ENCODE measurements at places on chromosomes 2 and 18. TPM values are rescaled to one million over a fixed set of nuclear protein-coding genes. Genes with fewer than 3 reads are reported as not detected.

DNA sequence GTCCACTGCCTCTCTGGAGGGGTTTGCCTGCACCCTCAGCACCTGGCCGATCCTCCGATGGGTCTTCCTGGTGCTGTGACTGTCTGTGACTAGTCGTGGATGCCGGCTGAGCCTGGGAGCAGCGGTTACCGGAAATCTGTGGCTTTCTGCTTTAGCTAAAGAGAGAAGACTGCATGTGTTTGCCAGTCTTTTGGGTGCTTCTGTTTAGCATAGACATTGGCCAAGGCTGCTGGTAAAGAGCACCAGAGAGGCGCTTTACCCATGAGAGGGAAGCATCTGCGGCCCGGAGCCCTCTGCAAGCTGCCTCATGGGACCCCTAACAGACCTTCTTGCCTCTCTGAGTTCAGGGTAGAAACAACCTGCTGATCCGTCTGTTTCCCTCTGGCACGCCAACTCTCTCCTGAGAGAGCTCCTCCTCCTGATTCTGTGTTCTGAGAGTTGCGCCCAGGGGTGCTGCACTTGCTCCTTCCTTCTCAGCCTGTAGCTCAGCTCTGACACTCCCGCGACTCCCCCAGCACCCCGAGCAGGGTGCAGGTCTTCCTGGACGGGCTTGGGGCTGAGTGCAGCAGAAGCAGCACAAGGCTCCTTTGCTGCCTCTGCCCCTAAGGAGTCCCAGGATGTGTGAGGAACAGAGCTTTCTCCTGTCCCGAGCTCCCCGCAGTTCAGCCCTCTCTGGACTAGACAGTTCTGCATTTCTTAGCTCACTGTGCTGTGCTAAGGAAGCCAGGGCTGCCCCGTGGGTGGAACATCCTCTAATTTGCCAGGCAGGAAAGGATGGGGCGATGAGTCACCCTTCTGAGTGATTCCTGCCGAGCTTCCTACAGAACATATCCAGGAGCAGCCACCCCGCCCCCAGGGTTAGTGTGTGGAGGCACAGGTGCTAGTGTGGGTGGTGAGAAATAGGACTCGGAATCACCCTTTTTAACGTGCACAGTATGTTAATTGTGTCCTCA, 203.2 kb downstream of the SH3RF3 start:
- no peak for DNase-seq
- H3K27ac ChIP-seq, result peak overlapping the region; percentile 75
- H3K27me3 ChIP-seq, result no peaks in the 10 kb centered on the region
- no peaks in the 10 kb centered on the region for H3K4me1 ChIP-seq

DNA sequence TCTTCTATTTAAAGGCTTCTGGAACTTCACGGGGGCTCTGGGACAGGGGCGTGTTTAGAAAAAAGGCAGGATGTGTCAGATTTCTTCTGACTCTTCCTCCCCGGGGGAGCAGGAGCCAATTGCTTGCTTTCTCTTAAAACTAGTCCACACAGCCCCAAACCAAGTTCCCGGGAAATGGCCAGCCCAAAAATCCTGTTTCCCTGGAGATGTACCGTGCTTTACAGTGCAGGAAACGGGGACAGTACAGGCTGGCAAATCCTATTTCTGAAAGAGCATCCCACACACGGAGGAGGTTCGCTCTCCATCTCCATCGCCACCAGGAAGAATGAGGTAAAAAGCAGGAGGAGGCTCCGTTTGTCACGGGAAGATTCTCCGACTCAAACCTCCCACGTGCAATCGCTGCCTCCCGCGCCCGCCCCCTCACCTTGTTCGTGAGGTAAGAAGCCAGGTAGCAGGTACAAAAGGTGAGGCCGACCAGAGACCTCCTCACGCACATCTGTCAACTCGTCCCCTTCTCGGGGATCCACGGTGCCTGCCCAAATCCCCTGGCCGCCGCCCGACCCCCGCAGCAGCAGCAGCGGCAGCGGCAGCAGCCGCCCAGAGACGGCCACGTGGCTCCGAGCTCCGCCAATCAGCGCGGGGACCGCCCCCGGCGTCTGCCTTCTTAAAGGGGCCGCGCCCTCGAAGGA, 15.6 kb upstream of the RIOK3 start:
- H3K4me3 ChIP-seq, result peak overlapping the region; percentile 91
- H3K27ac ChIP-seq, result no peak overlapping the region
- H3K4me1 ChIP-seq, result peaks cover 3% of the 10 kb centered on the region

GRCh38 chr2:239956818-239957261, 68.3 kb downstream of the NDUFA10 start:
- no peak overlapping the region for H3K27ac ChIP-seq
- peaks cover 3% of the 10 kb centered on the region for H3K36me3 ChIP-seq
- H3K4me3 ChIP-seq, result no peak overlapping the region
- H3K4me1 ChIP-seq, result peaks cover 10% of the 10 kb centered on the region

GRCh38 chr18:11322006-11322405, 172.6 kb upstream of the PIEZO2 start:
- DNase-seq, result no peak
- H3K27me3 ChIP-seq, result no peaks in the 10 kb centered on the region
- H3K36me3 ChIP-seq, result no peaks in the 10 kb centered on the region
- H3K4me1 ChIP-seq, result no peaks in the 10 kb centered on the region
- H3K4me3 ChIP-seq, result no peak overlapping the region
- no peak overlapping the region for H3K27ac ChIP-seq

- no peaks in the 10 kb centered on the region for H3K27me3 ChIP-seq
- no peaks in the 10 kb centered on the region for H3K36me3 ChIP-seq
- no peak overlapping the region for H3K4me3 ChIP-seq
- no peaks in the 10 kb centered on the region for H3K4me1 ChIP-seq
- no peak overlapping the region for H3K27ac ChIP-seq
- DNase-seq, result no peak
These were observed 29.4 kb downstream of the PDCL3 start for GRCh38 chr2:100592226-100592625.

DNA sequence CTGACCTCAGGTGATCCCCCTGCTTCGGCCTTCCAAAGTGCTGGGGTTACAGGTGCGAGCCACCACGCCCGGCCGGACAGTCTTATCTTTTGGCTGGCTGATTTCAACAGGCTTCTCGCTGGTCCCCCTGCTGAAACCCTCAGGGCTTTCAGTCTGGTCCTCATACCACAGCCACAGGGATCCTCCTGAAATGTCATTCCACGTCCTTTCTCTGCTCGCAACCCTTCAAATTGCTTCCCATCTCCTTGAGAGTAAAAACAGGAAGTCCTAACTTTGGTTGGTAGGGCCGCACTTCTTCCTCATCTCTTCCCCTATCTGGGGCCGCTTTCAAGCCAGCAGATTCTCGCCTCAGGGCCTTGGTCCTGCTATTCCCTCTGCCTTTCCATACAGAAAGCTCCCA, 1.4 kb upstream of the CAB39 start:
- H3K4me1 ChIP-seq, result peaks cover 3% of the 10 kb centered on the region
- H3K36me3 ChIP-seq, result no peaks in the 10 kb centered on the region
- no peak overlapping the region for H3K4me3 ChIP-seq
- no peak for DNase-seq

DNA sequence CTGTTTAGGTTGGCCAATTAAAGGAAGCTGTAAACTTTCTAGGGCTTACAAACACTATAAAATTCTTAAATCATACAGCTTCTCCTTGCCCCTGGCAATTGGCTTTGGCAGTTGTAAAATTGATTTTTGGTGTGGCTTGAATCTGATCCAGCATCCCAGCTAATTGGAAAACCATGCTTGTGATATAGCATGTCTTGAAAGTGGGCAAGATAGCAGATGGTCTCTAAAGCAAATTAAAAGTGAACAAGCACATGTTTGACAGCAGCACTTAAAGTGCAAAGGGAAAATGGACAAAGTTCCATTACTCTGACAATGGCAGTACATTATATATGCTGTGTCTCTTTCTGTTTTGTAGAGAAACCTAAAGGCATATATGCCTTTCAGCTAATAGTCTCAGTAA, 302.9 kb upstream of the NXPH2 start:
- no peak for DNase-seq
- no peaks in the 10 kb centered on the region for H3K4me1 ChIP-seq
- H3K36me3 ChIP-seq, result no peaks in the 10 kb centered on the region
- H3K27ac ChIP-seq, result no peak overlapping the region

- H3K27me3 ChIP-seq, result no peaks in the 10 kb centered on the region
- H3K36me3 ChIP-seq, result no peaks in the 10 kb centered on the region
- no peaks in the 10 kb centered on the region for H3K4me1 ChIP-seq
- no peak for DNase-seq
- no peak overlapping the region for H3K27ac ChIP-seq
These were observed 39.9 kb downstream of the TMEM247 start for GRCh38 chr2:46519265-46519664.

DNA sequence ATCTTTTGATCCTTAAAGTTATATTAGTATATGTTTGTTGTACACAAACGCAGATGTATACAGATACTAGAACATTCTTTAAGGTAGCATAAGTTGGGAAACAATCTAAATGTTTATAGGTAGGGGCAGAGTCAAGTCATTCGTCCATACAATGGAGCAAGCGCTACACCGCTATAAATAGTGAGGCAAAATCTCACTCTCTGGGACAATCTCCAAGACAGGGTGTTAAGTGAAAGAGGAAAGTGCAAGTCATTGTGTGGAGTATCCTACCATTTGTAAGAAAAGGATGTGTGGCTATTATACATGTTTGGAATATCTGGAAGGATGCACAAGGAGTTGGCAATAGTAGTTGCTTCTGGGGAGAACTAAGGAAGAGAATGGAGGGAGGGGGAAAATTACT, 16.2 kb upstream of the FHL2 start:
- DNase-seq, result no peak
- no peaks in the 10 kb centered on the region for H3K4me1 ChIP-seq
- no peaks in the 10 kb centered on the region for H3K27me3 ChIP-seq
- no peaks in the 10 kb centered on the region for H3K36me3 ChIP-seq

GRCh38 chr2:144707736-144708326, 187.9 kb upstream of the ZEB2 start:
- no peaks in the 10 kb centered on the region for H3K4me1 ChIP-seq
- no peak for DNase-seq
- no peaks in the 10 kb centered on the region for H3K27me3 ChIP-seq
- H3K36me3 ChIP-seq, result no peaks in the 10 kb centered on the region
- no peak overlapping the region for H3K4me3 ChIP-seq
- no peak overlapping the region for H3K27ac ChIP-seq

DNA sequence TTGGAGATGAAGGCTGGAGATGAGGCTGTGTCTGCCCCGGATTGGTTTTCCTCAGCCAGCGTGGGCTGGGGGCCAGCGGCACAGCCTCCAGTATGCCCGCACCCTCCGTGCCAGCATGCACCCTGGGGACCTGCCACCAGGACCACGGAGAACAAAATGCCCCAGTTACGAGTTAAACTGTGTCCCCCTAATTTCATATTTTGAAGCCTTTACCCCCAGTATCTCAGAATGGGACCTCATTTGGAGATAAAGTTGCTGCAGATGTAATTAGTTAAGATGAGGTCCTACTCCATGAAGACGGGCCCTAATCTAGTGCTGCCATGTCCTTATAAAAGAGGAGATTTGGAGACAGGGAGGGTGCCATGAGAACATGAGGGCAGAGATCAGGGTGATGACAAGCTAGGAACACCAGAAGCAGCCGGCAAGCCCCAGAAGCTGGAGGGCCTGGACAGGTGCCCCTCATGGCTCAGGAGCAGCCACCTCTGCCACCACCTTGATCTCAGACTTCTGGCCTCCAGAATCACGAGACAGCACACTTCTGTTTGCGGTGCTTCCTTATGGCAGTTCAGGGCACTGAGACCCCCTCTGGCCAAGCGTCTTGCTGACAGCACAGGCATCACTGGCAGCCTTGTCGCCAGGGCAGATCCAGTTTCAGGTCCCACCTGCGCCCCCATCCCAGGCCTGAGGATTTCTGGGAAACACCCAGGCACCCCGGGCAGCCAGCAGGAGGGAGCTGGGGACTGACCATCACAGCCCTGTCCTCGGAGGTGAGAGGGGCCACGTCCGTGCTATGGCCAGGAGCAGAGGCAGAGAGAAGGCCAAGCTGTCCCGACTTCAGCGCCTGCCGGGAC, 29.4 kb downstream of the KIF1A start:
- no peak overlapping the region for H3K4me3 ChIP-seq
- H3K27ac ChIP-seq, result no peak overlapping the region
- H3K36me3 ChIP-seq, result no peaks in the 10 kb centered on the region
- no peaks in the 10 kb centered on the region for H3K4me1 ChIP-seq
- DNase-seq, result peak; percentile 49

GRCh38 chr2:12702168-12703121, 14.3 kb upstream of the TRIB2 start:
- H3K36me3 ChIP-seq, result no peaks in the 10 kb centered on the region
- no peak for DNase-seq
- no peak overlapping the region for H3K27ac ChIP-seq
- no peaks in the 10 kb centered on the region for H3K4me1 ChIP-seq

GRCh38 chr2:158066046-158066713, 35.5 kb upstream of the UPP2 start:
- no peaks in the 10 kb centered on the region for H3K27me3 ChIP-seq
- H3K4me3 ChIP-seq, result no peak overlapping the region
- no peak for DNase-seq
- H3K27ac ChIP-seq, result no peak overlapping the region
- no peaks in the 10 kb centered on the region for H3K36me3 ChIP-seq
- H3K4me1 ChIP-seq, result no peaks in the 10 kb centered on the region

GRCh38 chr2:163593982-163594381, 141.8 kb downstream of the FIGN start:
- H3K27me3 ChIP-seq, result no peaks in the 10 kb centered on the region
- H3K4me3 ChIP-seq, result no peak overlapping the region
- no peaks in the 10 kb centered on the region for H3K4me1 ChIP-seq
- no peaks in the 10 kb centered on the region for H3K36me3 ChIP-seq
- no peak for DNase-seq

G6PC2 gene
- not detected for polyA plus RNA-seq

CFC1 gene
- not detected for polyA plus RNA-seq

MFSD2B gene
- not detected for polyA plus RNA-seq

GPR17 gene
- polyA plus RNA-seq, result 0.39 TPM

SPP2 gene
- not detected for polyA plus RNA-seq

DSG1 gene
- not detected for polyA plus RNA-seq

ABCB11 gene
- polyA plus RNA-seq, result not detected

COL4A4 gene
- 7.2 TPM for polyA plus RNA-seq

RNF152 gene
- 37.6 TPM for polyA plus RNA-seq

COLEC12 gene
- polyA plus RNA-seq, result 1.3 TPM

GIGYF2 gene
- polyA plus RNA-seq, result 13.5 TPM

SERPINB8 gene
- polyA plus RNA-seq, result 1.9 TPM

Data from kidney (tissue), 22 donors.